NCI-H748 treated with DMSO at 0.1 percent for 48 hours (cell line): ENCODE measurements at places on chromosomes 3 and 15.

- DNase-seq, result no peak
These were observed 227.8 kb upstream of the MRPL3 start for GRCh38 chr3:131730581-131730980.

GRCh38 chr15:85746641-85747040 lies 48.1 kb downstream of the KLHL25 start:
- DNase-seq, result no peak

DNA sequence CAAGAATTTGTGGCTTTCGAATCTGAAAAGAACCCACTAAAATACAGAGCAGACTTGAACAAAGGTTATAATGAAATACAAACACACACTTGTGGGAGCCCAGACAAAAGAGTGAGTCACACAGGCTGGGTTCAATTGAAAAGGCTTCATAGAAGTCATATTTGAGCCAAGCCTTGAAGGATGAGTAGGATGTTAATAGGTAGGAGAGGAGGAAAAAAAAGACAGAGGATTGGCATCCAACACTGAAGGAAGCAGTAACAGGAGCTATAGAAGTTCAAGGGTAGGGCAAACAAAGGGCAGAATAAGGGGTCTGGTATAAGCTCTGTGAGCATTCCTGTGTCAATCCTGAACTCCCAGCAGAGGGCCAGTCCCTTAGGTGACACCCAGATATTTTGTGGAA lies 325.4 kb downstream of the FOXP1 start:
- peak; percentile 23 for DNase-seq

GRCh38 chr3:102525624-102526023 lies 90.8 kb downstream of the ZPLD1 start:
- DNase-seq, result no peak

DNA sequence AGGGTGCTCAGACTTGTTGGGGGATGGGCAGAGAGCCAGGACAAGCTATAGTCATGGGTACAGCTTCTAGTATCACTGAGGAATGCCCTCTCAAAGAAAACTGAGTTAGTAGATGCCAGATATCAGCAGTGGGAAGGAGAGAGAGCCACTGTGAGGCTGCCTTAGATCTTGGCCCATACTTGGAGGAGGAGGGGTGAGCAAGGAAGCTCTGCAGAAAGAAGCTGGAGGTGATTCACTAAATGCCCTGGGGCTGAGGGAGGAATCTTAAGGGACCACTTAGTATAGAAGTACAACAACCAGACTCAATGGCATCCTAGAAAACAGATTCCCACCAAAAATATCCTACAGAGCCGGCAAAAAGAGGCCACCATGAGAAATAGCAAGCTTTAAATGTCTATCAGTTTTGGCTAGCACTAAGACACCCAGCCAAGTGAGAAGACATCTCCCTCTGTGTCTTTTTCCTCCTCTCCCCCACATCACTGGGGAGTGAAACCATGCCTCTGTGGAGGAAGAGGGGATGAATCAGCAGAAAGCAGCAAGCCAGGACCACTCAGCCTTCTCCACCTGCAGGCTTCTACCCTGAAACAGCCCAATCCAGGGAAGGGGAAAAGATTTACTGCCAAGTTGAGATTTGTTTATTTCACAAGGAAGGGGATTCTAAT lies 282.5 kb upstream of the STT3B start:
- DNase-seq, result no peak

- DNase-seq, result peak; percentile 24
These were observed 5.7 kb downstream of the FURIN start for GRCh38 chr15:90873998-90874605.

DNA sequence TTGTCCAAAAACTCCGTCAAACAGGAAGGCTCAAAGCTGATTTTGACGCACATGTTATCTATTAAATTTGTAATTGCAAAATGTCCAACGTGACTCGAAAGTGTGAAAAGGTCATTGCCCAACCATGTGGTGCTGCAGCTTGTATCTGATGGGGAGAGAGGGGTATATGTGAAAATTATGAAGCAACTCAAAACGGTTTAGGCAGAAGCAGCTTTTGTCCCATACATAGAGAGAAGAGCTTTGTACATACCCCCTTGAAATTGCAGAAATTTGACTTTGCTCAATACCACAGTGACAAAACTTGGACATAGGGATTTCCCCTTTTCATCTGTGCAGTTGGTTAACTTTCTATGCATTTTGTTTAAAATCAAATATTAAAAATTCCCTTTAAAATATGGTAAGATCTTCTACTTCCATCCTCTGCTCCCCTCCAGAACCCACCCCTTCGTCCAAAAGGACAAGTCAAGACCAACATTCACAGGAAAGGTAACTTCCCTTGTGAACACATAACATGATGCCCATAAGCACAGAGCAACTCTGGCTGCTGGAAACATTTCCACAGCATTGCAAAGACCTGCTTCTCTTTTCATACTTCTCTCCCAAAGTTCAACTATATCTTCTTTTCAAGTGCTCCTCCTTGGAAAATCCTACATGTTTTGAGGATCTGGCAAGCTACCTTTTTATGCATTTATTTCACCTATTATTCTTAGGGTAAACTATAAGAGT lies 253.7 kb upstream of the THBS1 start:
- no peak for DNase-seq

- DNase-seq, result no peak
These were observed 16.4 kb upstream of the B4GALT4 start for GRCh38 chr3:119257111-119257510.

GRCh38 chr3:184552296-184552695 lies 9.3 kb upstream of the EPHB3 start:
- no peak for DNase-seq

GRCh38 chr3:172280406-172281051 lies 167.7 kb downstream of the GHSR start:
- no peak for DNase-seq

DNA sequence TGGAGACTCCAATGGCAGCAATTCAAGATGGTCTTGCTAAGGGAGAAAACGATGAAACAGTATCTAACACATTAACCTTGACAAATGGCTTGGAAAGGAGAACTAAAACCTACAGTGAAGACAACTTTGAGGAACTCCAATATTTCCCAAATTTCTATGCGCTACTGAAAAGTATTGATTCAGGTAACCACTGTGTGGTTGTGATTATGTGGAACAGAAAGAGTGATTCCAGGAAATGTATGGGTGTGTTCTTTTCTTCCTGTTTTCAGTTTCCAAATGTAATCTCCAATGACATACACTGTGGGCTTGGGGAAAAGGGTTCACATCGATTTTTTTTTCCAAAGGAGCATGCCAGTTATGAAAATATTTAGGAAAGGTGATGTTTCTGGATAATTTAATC lies 10.9 kb downstream of the SCG3 start:
- no peak for DNase-seq

DNA sequence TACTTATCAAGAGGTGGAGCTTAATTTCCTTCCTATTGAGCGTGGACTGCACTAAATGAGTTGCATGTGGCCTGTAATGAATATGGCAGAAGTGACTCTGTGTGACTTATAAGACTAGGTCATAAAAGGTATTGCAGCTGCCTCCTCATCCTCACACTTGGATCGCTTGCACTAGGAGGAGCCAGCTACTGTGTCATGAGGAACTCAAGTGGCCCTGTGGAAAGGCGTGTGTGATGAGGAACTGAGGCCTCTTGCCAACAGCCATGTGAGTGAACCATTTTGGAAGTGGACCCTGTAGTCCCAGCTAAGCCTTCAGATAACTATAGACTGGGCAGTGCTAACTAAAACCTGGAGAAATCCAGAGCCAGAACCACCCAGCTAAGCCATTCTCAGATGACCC lies 7.1 kb upstream of the SLC30A4 start:
- DNase-seq, result no peak
